Activated naive CD8-positive, alpha-beta T cell treated with anti-CD3 and anti-CD28 coated beads, Interleukin-2, amount 10 ng/mL, durations not matched to agents 7 days and 5 days (primary cell): ENCODE measurements at places on chromosomes 16 and 17. TPM values are rescaled to one million over a fixed set of nuclear protein-coding genes. Genes with fewer than 3 reads are reported as not detected.
A peak's percentile ranks its signal among the peaks of the same experiment; 100 is the strongest.

KRT34 gene
- total RNA-seq: not detected

DNA sequence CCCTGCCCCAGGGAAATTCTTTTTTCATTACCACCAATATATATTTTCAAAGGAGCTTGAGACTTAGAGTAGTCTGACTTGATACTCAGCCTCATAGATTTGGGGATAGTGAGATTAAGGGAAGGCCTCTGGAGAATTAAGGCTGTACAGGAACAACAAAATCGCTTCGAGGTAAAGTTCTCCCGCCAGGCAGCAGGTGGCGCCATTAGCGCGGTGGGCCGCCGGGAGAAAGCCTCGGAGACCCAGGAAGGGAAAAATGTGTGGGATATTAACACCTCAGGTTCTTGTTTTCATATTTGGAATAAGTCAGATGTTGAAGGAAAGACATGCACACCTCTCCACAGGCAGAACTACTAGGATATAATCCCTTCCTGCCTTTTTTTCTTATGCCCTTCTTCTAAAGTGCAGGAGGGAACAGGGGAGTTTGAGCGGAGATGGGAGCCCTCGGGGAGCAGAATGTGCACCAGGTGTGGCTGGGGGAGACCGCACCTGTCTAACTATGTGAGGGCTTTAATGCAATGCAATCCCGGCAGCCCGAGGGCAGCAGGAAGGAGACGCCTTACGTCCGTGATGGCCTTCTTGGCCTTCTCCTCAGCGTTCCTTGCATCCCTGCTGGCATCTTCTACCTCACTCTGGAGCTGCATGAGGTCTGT lies 25.9 kb downstream of the MYH3 start:
- H3K4me3 ChIP-seq: no peak overlapping the region
- H3K36me3 ChIP-seq: peaks cover 2% of the 10 kb centered on the region
- H3K4me1 ChIP-seq: peaks cover 3% of the 10 kb centered on the region
- no peaks in the 10 kb centered on the region for H3K27me3 ChIP-seq
- no peak overlapping the region for H3K27ac ChIP-seq

DNA sequence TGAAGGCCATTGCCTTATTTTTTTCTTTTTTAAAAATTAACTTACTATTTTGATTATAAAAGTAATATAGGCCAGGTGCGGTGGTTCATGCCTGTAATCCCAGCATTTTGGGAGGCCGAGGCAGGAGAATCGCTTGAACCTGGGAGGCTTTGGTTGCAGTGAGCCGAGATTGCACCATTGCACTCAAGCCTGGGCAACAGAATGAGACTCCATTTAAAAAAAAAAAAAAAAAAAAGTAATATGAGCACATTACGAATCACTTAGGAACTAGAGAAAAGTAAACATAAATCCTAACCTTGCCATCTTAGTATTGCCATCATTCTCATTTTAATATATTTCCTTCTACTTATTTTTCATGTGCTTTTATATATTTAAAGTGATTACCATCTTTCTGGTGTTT lies 12.9 kb upstream of the TACO1 start:
- H3K27me3 ChIP-seq: no peaks in the 10 kb centered on the region
- no peak for DNase-seq
- no peak overlapping the region for H3K27ac ChIP-seq
- no peak overlapping the region for H3K4me3 ChIP-seq
- H3K4me1 ChIP-seq: peaks cover 9% of the 10 kb centered on the region

COG1 gene
- 53.7 TPM for total RNA-seq

DNA sequence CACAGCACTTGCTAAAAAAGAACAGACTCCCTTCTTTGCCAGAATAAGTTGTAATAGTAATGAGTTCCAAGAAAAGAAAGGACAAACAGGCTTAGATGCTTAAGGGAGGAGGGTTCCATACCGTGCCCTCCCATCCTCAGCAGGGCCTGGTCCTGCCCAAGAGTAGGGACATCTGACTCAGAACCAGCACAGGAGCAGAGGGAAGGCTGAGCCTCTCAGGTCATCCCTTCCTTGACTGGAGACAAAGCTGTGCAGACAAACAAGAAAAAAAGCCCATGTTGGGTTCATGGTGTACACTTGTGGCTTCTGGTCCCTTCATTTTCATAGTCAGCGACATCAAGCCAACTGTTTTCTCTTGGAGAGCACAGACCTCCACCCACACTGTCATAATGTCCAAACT lies 44.2 kb upstream of the NDRG4 start:
- no peak overlapping the region for H3K4me3 ChIP-seq
- H3K27ac ChIP-seq: no peak overlapping the region
- no peak for DNase-seq
- H3K4me1 ChIP-seq: no peaks in the 10 kb centered on the region
- peaks cover 25% of the 10 kb centered on the region for H3K27me3 ChIP-seq

AGRP gene
- total RNA-seq: not detected

DNA sequence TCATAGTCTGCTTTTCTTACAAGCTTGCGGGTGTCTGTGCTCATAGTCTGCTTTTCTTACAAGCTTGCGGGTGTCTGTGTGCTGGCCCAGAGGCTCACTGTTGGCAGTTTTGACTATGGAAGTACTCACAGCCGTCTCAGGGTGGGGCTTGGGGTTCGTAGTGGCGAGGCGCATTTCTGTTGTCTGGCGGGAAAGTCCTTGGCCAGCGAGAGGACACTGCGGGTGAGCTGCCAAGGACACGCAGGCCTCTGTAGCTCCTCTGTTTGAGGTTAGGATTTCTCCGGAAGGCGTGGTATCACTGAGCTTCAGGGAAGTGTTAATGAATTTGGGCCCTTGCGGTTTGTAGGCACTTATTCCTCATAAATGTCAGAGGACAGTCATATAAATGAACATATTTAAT lies 13.5 kb downstream of the TBCD start:
- H3K27me3 ChIP-seq: no peaks in the 10 kb centered on the region
- no peak for DNase-seq
- H3K27ac ChIP-seq: no peak overlapping the region
- H3K4me3 ChIP-seq: no peak overlapping the region
- H3K4me1 ChIP-seq: peaks cover 3% of the 10 kb centered on the region
- H3K36me3 ChIP-seq: peaks cover 21% of the 10 kb centered on the region

CD300LG gene
- not detected for total RNA-seq

SNAI3 gene
- 14.4 TPM for total RNA-seq

DNA sequence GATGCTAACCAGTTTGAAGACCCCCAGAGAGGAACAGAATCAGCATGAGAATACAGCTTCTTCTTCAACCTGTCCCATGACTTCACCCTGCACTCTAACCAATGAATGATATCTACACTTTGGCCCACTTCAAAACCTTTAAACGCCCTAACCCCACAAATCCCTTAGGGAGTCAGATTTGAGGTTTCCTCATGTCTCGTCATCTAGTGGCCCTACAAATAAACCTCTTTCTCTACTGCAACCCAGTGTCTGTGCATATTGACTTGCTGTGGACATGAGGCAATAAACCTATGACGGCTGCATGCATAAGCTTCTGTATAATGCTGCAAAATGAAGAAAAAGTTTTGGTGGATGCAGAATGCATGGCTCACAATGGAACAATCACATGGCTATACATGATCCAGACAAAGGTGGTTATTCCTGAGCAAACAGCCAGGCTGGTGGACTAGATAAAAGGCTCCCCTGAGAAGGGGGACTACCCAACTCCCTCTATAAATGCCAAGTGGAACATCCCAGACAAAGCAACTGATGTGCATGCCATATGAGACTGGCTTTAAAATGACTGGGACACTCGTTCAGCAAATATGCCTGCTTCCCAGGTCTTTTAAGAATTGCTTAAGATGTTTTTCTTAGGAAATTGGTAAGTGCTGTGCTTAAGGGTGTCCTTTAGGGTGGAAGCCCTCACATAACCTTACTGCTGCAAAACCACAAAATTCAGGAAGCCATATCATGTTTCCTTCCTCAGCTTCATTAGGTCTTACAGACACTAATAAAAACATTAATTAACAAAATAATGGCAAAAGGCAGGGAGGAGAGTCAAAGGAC lies 12.2 kb downstream of the N4BP1 start:
- H3K4me1 ChIP-seq: peaks cover 46% of the 10 kb centered on the region
- peak overlapping the region; percentile 60 for H3K4me3 ChIP-seq
- peak overlapping the region; percentile 63 for H3K27ac ChIP-seq
- peaks cover 49% of the 10 kb centered on the region for H3K36me3 ChIP-seq

DNA sequence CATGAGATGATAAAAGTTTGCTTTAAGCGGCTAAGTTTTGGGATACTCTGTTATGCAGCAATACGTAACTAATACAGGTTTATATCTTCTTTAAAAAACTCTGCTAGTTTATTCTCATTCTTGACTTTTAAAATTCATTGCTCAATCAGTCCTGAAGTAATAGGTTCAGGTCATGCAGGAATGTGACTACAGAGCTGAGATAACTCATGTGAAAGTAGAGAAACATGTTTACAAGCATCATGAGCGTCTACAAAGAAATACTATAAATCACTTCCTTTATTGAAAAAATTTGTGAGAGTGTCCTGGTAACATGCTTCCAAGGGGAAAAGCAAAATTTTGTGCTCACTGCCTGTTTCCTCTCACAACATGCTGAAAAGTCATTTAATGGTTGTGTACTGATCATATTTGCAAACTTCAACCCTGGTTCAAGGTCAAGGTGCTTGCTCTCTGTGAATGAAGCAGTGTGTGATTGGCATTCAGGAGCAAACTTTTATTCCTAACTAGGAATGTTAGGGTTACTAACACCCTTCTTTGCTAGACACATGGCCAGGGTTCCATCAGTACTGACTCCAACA lies 12.5 kb upstream of the TMIGD1 start:
- no peak overlapping the region for H3K4me3 ChIP-seq
- no peaks in the 10 kb centered on the region for H3K36me3 ChIP-seq
- no peaks in the 10 kb centered on the region for H3K4me1 ChIP-seq
- no peak overlapping the region for H3K27ac ChIP-seq
- peaks cover 2% of the 10 kb centered on the region for H3K27me3 ChIP-seq

FOXN1 gene
- total RNA-seq: not detected

FBXW10B gene
- 0.94 TPM for total RNA-seq

DNA sequence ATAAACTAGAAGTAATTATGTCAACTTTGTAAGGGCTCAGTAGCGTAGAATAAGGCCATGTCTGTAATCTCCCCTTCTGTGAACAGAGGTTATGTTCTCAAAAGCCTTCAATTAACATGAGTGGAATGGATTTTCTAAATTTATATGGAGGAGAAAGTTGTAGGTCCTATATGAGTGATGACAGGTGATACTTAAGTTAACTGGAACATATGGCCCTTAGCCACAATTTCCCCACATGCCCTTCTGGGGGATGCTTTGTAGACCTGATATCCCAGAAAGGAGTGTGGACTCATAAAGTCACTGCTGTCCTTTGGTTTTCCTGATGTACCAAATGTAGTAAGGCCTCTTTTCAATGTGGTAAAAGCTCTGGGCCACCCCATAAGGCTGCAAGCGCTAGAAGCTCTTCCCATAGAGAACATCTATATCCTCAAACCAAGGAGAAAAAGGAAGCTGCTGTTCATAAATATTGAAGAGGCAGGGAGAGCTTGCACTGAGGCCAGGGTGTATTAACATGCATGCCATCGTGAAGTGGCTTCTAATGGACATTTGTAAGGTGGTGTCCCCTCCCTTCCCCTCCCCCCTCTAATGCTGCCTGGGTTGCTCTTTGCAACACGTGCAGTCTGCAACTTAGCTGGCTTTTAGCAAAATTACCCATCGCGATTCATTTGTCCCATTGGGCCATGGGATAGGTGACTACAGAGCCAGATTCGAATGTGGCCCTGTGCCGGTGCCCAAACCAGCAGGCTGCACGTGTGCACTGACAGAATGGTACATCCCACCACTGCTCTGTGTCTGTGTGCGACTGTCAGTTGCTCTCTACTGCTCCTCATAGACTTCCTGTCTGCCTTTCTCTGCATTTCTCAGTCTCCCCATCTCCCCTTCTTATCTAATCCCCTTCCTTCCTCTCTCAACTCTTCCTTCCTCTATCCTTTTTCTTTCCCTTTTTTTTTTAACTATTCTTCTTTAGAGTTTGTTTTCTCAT lies 269.0 kb downstream of the WWOX start:
- DNase-seq: no peak
- H3K4me1 ChIP-seq: no peaks in the 10 kb centered on the region
- no peaks in the 10 kb centered on the region for H3K36me3 ChIP-seq
- no peak overlapping the region for H3K27ac ChIP-seq
- no peak overlapping the region for H3K4me3 ChIP-seq

OR4D1 gene
- 0.72 TPM for total RNA-seq

- no peak overlapping the region for H3K27ac ChIP-seq
Observed at GRCh38 chr16:80573700-80574120, 32.9 kb downstream of the DYNLRB2 start.

- H3K4me1 ChIP-seq: peaks cover 39% of the 10 kb centered on the region
- no peaks in the 10 kb centered on the region for H3K27me3 ChIP-seq
Observed at GRCh38 chr17:77178050-77178449, 37.3 kb downstream of the SEC14L1 start.

CD300A gene
- 12.7 TPM for total RNA-seq

TM4SF5 gene
- total RNA-seq: not detected

DNA sequence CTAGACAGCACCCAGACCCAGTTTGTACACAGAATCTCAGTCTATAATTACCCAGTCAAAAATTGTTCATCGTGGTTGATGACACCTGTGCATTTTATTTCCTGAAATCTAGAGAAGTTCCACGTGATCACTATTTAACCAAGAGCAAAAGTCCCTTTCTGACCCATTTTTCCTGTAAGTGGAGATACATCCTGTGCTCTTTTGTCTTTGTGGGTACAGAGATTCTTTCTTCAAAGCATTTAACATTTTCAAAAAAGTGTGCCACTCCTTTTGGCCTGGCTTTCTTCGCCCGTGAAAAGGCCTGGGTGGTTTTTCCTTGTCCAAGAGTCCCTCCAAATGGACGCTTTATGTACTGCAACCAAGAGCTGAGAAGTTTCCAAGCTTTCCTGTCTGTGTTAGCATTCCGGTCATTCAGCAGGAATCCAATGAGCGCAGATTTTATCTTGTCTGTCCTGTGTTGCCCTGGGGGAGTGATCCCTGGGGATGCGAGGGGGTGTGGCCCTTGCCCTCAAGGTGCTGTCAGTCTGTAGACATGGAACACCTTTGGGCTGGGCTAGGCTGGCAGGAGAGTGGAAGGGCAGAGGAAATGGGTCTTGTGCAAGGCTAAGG lies 161.1 kb upstream of the CACNG5 start:
- H3K27ac ChIP-seq: peak overlapping the region; percentile 37
- peaks cover 22% of the 10 kb centered on the region for H3K4me1 ChIP-seq
- H3K36me3 ChIP-seq: peaks cover 28% of the 10 kb centered on the region
- no peak for DNase-seq
- H3K27me3 ChIP-seq: no peaks in the 10 kb centered on the region

DNA sequence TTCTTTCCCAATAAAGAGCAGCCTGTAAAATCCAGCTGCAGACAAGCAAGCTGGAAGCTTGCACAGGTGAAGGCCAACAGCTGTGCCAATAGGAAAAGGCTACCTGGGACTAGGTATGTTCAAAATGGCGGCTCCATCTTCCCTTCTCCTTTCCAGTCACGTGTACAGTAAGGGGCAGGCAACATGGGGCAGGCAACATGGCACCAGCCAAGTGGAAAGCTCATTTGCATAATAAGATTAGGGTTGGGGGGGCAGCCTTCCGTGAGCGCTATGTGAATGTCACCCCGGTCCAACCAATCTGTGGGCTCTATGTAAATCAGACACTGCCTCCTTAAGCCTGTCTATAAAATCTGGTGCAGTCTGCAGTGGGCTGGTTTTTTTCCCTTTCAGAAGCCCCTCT lies 31.3 kb downstream of the TVP23A start:
- peaks cover 19% of the 10 kb centered on the region for H3K27me3 ChIP-seq
- no peaks in the 10 kb centered on the region for H3K4me1 ChIP-seq
